ENCODE measurements at places on chromosomes 2 and 18.

- DNase-seq = no peak
Observed at GRCh38 chr18:44156126-44156525, 524.6 kb upstream of the SETBP1 start.

DNA sequence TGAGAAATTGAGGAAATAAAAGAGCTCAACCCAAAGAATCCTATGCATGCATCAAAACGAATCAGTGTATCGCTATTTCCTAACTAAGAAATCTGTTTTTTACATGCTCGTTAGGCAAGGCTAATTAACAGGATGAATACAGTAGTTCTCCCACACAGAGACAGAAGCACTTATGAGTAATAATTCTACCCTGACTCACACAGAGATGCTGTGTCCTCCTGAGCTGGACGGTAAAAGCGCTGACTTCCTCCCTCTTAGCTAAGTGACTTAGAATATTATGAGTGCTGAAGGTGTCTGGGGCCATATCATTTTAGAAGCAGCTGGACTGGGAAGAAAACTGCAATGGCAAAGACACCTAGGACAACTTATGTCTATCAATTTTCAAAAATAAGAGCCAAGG lies 18.5 kb downstream of the PLEKHM3 start:
- no peak for DNase-seq

DNA sequence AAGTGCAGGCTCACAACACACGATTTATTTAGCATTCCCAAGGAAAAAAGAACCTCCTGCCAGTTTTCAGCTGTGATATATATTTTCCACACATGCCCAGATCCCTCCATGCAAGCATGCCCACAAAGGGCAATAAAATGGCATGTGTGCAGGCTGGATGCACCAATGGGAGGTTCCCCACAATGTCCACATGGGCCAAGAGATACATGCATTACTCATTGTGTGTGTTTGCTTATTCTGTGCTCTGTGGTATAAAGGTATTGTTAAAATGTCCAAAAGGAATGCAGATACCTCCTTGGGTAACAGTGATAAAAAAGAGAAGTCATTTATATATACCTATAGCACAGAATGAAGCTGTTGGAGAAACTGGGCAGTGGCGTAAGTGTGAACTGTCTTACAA lies 207.4 kb downstream of the FHOD3 start:
- DNase-seq = no peak

- no peak for DNase-seq
Observed at GRCh38 chr18:61471541-61471940, 138.3 kb downstream of the CDH20 start.

DNA sequence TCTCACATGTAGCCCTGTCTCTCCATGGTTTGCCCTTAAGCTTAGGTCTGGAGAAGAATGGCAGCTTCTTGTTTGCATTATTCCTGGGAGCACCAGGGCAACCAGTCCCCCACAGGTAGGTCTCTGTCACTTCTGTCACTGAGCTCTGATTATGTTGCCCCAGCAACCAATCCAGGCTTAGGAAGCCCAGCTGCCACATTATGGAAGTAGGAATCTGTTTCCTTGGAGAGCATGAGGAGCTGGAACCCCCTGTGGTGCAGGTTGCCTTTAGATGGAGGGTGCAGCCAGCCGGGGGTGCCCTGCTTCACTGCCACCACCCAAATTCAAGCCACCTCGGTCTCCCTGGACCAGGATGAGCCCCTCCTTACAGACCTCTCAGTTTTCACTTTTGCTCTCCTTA lies 4.8 kb downstream of the RESP18 start:
- no peak for DNase-seq

DNA sequence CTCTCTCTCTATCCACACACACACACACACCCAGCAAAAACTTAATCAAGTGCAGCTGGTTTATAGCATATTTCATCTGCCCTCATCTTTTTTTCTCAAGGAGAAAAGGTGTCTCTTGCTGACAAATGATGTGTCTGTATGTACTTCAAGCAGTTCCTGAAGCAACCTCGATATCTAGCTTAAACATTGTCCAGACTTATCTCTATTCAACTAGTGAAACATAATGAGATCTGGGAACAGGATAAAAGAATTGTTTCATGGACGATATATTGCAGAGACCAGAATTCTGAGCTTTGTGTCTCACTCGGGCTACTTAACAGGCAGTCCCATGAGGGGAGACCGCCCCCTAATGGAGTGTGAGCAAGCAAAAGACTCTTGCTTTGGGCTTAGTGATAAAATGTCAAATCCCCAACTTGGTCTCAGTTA lies 929.2 kb upstream of the SOX11 start:
- DNase-seq = no peak

DNA sequence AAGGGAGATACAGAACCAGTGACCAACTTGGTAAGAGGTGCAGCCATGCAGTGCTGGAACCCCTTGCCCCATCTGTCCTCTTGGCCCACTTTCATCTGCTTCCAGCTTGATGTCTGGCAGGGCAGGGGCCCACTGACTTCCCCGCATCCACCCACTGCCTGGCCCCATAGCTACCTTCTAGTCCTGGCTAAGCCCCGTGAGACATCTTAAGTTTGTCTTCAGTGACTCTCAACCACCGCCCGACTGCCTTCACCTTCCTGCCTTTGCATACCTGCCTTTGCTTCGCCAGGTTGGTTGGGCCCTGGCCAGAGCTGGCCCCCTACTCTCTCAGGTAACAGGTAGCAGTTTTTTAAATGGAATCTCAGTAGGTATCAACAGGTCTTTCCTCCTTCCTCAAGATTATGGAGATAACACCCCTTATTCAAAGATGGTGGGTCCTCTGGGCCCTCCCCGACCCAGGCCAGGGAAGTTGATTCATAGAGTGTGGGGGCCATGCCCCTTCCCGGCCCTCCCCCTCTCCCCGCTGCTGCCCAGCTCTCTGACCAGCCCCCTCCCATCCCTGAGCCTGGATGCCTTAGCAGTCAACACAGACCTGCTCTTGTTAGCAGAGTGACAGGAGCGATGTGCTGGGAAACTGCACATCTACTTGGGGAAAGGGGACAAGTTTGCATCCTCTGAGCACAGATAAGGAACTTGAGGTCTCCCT lies 2.8 kb downstream of the ARID5A start:
- no peak for DNase-seq

DNA sequence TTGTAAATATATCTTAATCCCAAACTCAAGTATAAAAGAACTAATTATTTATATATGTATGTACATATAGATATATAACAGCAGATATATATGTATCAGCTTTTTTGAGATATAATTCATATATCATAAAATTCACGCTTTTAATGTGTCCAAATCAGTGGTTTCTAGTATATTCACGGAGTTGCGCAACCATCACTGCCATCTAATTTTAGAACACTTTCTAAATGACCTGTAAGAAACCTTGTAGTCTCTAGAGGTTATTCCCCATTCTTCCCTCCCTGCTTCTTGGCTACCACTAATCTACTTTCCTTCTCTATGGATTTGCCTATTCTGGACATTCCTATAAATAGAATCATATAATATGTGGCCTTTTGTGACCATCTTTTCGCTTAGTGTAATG lies 163.5 kb upstream of the TCF4 start:
- no peak for DNase-seq

GRCh38 chr2:39989888-39990287 lies 210.8 kb upstream of the THUMPD2 start:
- DNase-seq = no peak

DNA sequence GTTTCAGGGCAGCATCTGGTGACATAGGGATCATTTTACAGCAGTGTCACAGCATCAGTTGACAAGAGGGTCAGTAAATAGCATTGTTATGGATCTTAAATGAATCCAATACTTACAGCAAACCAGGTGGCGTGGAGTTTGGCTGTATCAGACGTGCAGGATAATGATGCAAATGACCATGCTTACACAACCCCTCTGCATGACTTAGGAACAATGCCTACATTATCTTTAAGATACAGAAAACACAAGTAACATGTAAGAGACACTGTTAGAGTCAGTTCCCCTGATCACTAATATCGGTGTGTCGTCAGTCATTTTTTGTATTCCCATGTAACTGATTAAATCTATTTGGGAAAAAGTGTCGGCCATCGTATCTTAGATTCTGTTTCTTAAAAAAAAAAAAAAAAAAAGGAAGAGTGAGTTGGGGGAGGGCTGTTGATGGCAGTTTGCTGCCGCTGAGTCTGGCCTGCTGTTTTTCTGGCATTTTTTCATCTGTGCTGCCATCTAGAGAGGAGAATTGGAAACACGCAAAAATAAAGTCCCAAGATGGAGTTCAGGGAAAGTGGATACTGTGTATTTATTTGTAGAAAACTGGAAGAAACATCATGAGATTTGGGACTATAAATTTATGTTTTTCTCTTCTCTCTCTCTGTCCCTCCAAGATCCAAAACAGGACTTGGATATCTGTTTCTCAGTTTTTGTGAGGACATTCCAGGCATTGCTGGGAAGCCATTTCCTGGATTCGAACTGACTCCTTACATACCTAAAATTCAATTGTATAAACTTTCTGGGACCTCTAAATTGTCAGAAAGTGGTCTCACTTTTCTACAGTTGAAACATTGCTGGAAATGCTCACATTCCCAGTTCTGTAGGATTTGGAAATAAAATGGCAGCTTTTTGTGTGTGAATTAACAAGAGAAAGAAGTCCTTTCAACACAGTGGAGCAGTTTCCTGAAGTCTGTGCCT lies 60.3 kb upstream of the AGPS start:
- DNase-seq = peak; percentile 31

GRCh38 chr2:114170070-114170469 lies 272.4 kb upstream of the DPP10 start:
- DNase-seq = no peak

DNA sequence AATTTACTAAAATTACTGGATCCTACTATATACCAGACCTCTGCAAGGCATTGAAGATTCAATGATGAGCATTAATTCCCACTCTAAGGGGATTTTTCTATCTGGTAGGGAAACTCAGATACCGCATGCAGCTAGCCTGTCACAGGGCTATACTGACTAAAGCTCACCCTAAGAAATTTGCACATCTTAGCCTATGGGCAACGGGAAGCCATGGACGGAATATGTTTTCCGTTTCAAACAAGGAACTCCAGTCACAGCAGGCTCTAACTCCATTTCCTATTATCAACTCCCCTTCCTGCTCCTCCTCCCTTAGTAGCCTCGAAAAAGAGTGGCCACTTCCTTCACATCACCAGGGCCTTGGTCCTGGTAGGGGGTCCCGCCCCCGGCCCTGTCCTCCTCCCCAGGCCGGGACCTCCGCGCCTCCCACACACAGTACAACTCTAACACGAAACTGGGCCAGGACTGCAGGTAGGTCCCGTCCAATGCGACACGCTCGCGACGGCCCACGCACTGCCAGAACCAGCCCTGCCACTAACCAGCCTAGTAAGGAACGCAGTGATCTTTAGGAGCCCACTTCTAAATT lies 659 bp upstream of the COX5B start:
- no peak for DNase-seq

- no peak for DNase-seq
Observed at GRCh38 chr2:37232131-37232933, 874 bp downstream of the NDUFAF7 start.

- no peak for DNase-seq
Observed at GRCh38 chr2:44642123-44642857, 280.5 kb downstream of the CAMKMT start.

DNA sequence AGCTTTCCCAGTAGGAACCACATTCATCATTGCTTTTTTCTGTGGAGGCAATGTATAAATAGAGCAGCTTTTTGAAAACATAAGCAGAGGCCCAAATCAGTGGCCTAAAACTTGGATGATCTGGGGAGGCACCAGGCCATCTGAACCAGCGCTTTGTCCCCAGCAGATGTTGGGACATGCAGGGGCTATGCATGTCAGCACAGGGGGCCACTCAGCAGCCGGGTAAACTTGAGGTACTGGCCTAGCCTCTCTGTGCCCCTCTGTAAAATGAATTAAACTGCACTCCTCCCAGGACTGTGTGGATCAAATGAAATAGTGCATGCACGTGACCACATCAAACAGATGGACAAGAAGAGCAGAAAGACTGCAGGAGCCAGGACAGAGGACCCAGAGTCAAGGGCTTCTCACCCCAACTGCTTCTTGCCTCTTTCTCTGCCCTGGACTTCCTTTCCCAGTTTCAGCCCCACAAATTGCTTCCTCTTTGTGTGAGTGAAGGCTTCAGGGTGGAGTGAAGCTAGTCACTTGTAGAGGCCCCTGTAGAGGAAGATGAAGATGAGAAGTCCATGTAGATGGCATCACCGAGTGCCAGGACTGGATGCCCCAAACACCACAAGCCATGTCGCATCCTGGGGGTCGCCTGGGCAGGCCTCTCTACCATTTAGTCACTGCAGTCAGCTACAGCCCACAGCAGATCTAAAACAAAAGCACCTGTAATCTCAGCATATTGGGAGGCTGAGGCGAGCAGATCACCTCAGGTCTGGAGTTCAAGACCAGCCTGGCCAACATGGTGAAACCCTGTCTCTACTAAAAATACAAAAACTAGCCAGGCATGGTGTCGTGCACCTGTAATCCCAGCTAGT lies 53.2 kb downstream of the IMPA2 start:
- peak; percentile 6 for DNase-seq

DNA sequence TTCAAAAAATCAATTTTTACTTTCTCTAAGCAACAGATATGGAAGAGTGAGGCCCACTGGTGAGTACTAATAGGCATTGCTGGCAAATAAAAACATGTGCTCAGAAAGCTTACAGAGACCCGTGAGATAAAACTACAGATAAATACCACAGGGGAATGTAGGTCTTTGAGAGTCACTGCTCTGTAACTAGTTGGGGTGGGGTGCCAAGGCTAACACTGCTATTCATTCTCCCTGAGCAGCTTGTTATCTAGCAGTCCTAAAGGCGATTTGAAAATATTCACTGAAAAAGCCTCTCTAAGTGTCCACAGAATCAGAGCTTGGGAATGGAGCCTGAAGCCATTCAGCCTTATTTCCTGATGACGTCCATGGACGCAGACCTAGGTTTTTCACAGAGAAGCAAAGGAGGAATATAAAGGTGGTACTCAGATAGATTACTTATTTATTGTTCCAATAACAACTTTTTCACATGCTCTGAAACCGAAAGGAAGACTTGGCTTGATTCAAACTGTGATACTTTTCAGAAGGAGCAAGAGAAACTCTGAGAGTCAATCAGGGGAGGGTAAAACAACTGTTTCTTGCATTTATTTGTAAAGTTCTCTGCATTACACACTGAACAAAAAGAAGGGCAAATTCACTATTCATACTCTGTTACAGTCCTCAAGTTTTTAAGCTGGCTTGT lies 188.4 kb downstream of the PPP1R1C start:
- no peak for DNase-seq

DNA sequence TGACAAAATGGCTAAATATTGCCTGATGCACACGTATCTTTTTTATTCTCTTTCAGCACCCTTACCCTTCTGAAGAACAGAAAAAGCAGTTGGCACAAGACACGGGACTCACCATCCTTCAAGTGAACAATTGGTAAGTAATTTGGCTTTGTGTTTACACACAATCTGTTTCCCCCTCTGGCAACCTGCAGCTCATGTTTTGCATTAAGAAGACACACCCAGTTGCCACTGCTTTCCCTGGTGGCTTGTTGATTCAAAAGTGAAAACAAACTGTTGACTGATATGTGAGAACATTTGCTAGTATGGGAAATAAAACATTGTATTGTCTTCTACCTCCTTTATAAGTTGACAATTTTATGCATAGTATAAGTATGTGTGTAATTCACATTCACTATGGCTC lies 113.0 kb downstream of the MEIS1 start:
- no peak for DNase-seq

- DNase-seq = no peak
Observed at GRCh38 chr2:10820978-10821695, 8.6 kb upstream of the PDIA6 start.
